CD4-positive, alpha-beta T cell treated with Interferon alpha-2 for 1 hour (primary cell): ENCODE measurements at places on chromosomes 6 and 20.

GRCh38 chr6:91672201-91672600, 1085.3 kb upstream of the MAP3K7 start:
- DNase-seq = no peak

- DNase-seq = no peak
Measured at GRCh38 chr6:25266456-25267100, 12.6 kb upstream of the CARMIL1 start.

GRCh38 chr6:137728386-137729349, 138.4 kb upstream of the TNFAIP3 start:
- no peak for DNase-seq

DNA sequence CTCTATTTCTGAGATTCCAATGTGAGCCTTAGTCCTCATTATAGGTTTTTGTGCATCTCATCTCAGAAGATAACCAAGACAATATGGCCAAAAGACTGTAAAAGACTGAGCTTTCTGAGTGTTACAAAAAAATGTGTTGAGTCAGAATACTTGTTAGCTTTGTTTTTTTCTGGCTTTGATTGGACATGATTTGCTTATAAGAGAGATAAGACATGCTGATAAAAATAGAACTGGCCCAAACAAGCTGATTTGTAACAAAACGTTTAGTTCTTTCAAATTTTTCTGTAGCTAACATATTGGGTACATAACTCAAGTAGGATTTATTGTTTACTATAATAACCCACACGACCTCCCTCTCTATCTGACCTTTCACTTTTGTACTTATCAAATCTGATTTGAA, 32.9 kb downstream of the FILIP1 start:
- DNase-seq = no peak

- no peak for DNase-seq
Measured at GRCh38 chr20:1774479-1774878, 116.9 kb upstream of the SIRPG start.

GRCh38 chr6:35016502-35017321, 124.4 kb downstream of the TCP11 start:
- no peak for DNase-seq

- no peak for DNase-seq
Measured at GRCh38 chr6:128062882-128063603, 162.2 kb upstream of the THEMIS start.

GRCh38 chr6:161336479-161336878, 62.6 kb upstream of the AGPAT4 start:
- DNase-seq = no peak
